Glomerular endothelial cell (primary cell): ENCODE measurements at places on chromosomes 4 and X. TPM values are rescaled to one million over a fixed set of nuclear protein-coding genes. Genes with fewer than 3 reads are reported as not detected.

The RPA4 gene
- 0.87 and 2.3 TPM in 2 replicates for total RNA-seq

The SYTL5 gene
- total RNA-seq: 0.06 TPM in 1 of 2 replicates, not detected in the other

The GNRHR gene
- not detected in 2 replicates for total RNA-seq

The TRIML2 gene
- total RNA-seq: 9.0 and 9.6 TPM in 2 replicates

The VCX3A gene
- not detected in 2 replicates for total RNA-seq

The SHOX gene
- not detected in 2 replicates for total RNA-seq

The PAGE5 gene
- not detected in 2 replicates for total RNA-seq

The TMPRSS11D gene
- total RNA-seq: not detected in 2 replicates

The GPR50 gene
- not detected in 2 replicates for total RNA-seq

The ARL9 gene
- 0.10 TPM in 1 of 2 replicates, not detected in the other for total RNA-seq

The QRFPR gene
- total RNA-seq: not detected in 2 replicates

The UGT2B10 gene
- not detected in 2 replicates for total RNA-seq

The P2RY4 gene
- 0.12 TPM in 1 of 2 replicates, not detected in the other for total RNA-seq

The RWDD4 gene
- total RNA-seq: 15.6 and 16.8 TPM in 2 replicates

The HTR2C gene
- not detected in 2 replicates for total RNA-seq

The WDR17 gene
- total RNA-seq: 0.05 and 0.41 TPM in 2 replicates

The TRPC5OS gene
- not detected in 2 replicates for total RNA-seq

The FTHL17 gene
- not detected in 2 replicates for total RNA-seq

The ZXDA gene
- 7.6 and 7.9 TPM in 2 replicates for total RNA-seq

The LRAT gene
- total RNA-seq: 0.34 TPM in 1 of 2 replicates, not detected in the other

The FAM149A gene
- total RNA-seq: 1.2 and 2.3 TPM in 2 replicates

The TEC gene
- total RNA-seq: 0.24 and 0.29 TPM in 2 replicates

The SPANXA2 gene
- total RNA-seq: not detected in 2 replicates

The CISD2 gene
- 12.8 and 14.3 TPM in 2 replicates for total RNA-seq

The BEX1 gene
- 0.68 and 1.6 TPM in 2 replicates for total RNA-seq

The CXCL9 gene
- total RNA-seq: not detected in 2 replicates

The FRMD7 gene
- total RNA-seq: not detected in 2 replicates

The CT47B1 gene
- not detected in 2 replicates for total RNA-seq

The ETDB gene
- total RNA-seq: not detected in 2 replicates

The KDR gene
- 337 and 496 TPM in 2 replicates for total RNA-seq

The RBM46 gene
- total RNA-seq: not detected in 2 replicates

The ODAPH gene
- total RNA-seq: 1.0 TPM in 1 of 2 replicates, not detected in the other

The EXOC1L gene
- total RNA-seq: not detected in 2 replicates

The PLS3 gene
- total RNA-seq: 268 and 293 TPM in 2 replicates

The FDCSP gene
- not detected in 2 replicates for total RNA-seq

The RNF212 gene
- total RNA-seq: 0.29 and 4.9 TPM in 2 replicates

The GABRB1 gene
- 0.47 TPM in 1 of 2 replicates, not detected in the other for total RNA-seq

The SPIN2A gene
- not detected in 2 replicates for total RNA-seq

The NR0B1 gene
- 0.23 TPM in 1 of 2 replicates, not detected in the other for total RNA-seq

The FMR1NB gene
- not detected in 2 replicates for total RNA-seq

The OPRPN gene
- not detected in 2 replicates for total RNA-seq

The UPF3B gene
- 2.2 and 4.1 TPM in 2 replicates for total RNA-seq

The CDKL2 gene
- total RNA-seq: 2.1 and 2.8 TPM in 2 replicates

The PCDH7 gene
- total RNA-seq: 3.1 and 11.3 TPM in 2 replicates

The TBC1D8B gene
- 4.6 and 7.1 TPM in 2 replicates for total RNA-seq

The CD38 gene
- total RNA-seq: 1.6 and 3.2 TPM in 2 replicates

The GPRASP3 gene
- total RNA-seq: 3.3 and 3.6 TPM in 2 replicates

The SASH3 gene
- total RNA-seq: not detected in 2 replicates

The RAB40A gene
- total RNA-seq: 0.12 TPM in 1 of 2 replicates, not detected in the other

The GUCY1B1 gene
- 0.39 and 2.0 TPM in 2 replicates for total RNA-seq

The TMSB15C gene
- 3.5 and 13.8 TPM in 2 replicates for total RNA-seq

The C4orf51 gene
- not detected in 2 replicates for total RNA-seq

The NDST4 gene
- total RNA-seq: not detected in 2 replicates

The CCDC158 gene
- total RNA-seq: not detected in 2 replicates

The XG gene
- 0.05 TPM in 1 of 2 replicates, not detected in the other for total RNA-seq

The NXF2 gene
- not detected in 2 replicates for total RNA-seq

The PNMA3 gene
- 0.58 TPM in 1 of 2 replicates, not detected in the other for total RNA-seq

The S100G gene
- not detected in 2 replicates for total RNA-seq
